ENCODE measurements at places on chromosomes 3 and 15. TPM values are rescaled to one million over a fixed set of nuclear protein-coding genes. Genes with fewer than 3 reads are reported as not detected.

CYP1A2 gene
- total RNA-seq, result not detected

ADCY5 gene
- total RNA-seq, result 39.8 TPM

C3orf85 gene
- total RNA-seq, result not detected

TRPC1 gene
- total RNA-seq, result 113 TPM

ZNF660 gene
- 28.5 TPM for total RNA-seq

IQCH gene
- total RNA-seq, result 2.8 TPM

GPR160 gene
- total RNA-seq, result 2.2 TPM

ISY1 gene
- total RNA-seq, result 8.5 TPM

CHST14 gene
- 3.4 TPM for total RNA-seq

TM4SF18 gene
- total RNA-seq, result 3.8 TPM

SAMMSON gene
- not detected for total RNA-seq

VIPR1 gene
- 0.31 TPM for total RNA-seq
